ENCODE measurements at places on chromosomes 3 and 15. TPM values are rescaled to one million over a fixed set of nuclear protein-coding genes. Genes with fewer than 3 reads are reported as not detected.

The GPR149 gene
- total RNA-seq: not detected

The HDAC11 gene
- total RNA-seq: 9.3 TPM

The APBA2 gene
- 42.1 TPM for total RNA-seq

The MESP2 gene
- 0.14 TPM for total RNA-seq

The GXYLT2 gene
- 0.40 TPM for total RNA-seq

The MCTP2 gene
- total RNA-seq: 3.5 TPM

The TLR9 gene
- 0.04 TPM for total RNA-seq

The KCNMB3 gene
- total RNA-seq: 0.46 TPM

The MGLL gene
- total RNA-seq: 92.3 TPM

- DNase-seq: no peak
Observed at GRCh38 chr3:122533931-122534334, 19.2 kb upstream of the KPNA1 start.

DNA sequence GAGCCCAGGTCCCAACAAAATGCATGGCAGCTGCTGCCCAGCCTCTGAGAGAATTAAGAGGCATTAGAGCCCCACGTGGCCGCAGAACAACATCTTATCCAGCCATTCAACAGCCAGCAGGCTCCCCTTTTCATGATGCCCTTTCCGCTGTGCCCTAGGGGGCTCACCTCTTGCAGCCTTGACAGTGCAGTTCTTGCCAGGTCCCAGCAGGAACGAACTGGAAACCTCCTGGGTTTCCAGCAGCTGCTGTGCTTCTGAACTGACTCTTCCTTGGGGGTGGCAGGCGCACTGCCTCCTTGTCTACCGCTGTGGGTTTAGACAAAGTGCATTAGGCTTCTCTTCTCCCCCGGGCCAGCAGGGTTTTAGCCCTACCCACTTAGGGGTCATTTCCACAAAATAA is 85.2 kb downstream of the FAM174B start:
- no peak for DNase-seq

DNA sequence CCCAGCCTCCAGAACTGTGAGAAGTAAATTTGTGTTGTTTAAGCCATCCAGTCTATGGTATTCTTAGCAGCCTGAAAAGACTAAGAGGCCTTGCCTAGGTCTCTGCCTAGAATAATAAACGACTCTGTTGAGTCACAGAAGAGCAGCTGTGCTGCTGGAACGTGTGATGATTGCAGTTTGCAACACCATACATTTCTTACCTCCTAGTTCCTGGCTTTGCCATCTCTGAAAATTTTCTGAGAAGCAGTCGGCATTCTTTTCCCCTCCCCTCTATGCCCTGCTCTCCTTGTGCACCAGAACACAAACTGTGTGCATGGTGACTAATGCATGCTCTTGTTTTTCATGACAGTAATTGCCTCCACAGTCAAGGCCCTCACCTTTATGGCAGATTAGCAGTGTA is 301.3 kb downstream of the IL20RB start:
- no peak for DNase-seq

GRCh38 chr3:107925851-107926250 is 165.0 kb downstream of the CD47 start:
- DNase-seq: no peak

- DNase-seq: no peak
Observed at GRCh38 chr3:45055032-45055410, 28.9 kb downstream of the CLEC3B start.

DNA sequence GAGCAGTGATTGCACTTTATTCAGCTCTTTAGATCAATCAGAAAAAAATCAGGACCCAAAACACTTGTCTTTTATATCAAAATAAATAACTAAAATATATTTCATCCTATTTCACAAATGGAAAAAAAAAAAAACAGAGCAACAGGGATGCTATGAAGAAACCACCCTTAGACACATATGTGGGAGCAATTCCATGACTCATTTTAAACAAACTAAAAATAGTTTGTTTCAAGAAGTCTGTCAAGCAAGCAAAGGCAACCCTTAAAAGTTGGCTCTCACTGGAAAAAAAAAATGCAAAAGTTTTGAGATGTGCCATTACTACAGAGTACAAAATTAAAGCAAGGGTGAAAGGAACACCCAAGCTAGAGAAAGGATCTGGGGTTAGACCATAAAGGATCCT is 5.7 kb downstream of the ATP13A3 start:
- DNase-seq: no peak

- peak; percentile 17 for DNase-seq
Observed at GRCh38 chr15:97502038-97502437, 458.5 kb upstream of the ARRDC4 start.

GRCh38 chr3:64058566-64058965 is 35.3 kb upstream of the PSMD6 start:
- DNase-seq: no peak

Measured in pulmonary artery endothelial cell (primary cell).